ENCODE measurements at places on chromosomes 7 and 10. TPM values are rescaled to one million over a fixed set of nuclear protein-coding genes. Genes with fewer than 3 reads are reported as not detected.
A peak's percentile ranks its signal among the peaks of the same experiment; 100 is the strongest.

ZRANB1 gene
- total RNA-seq: 10.6 TPM

GARS1 gene
- total RNA-seq: 104 TPM

ODAD2 gene
- 0.42 TPM for total RNA-seq

SAMD8 gene
- total RNA-seq: 12.0 TPM

ELOVL3 gene
- total RNA-seq: not detected

- no peak for DNase-seq
Measured at GRCh38 chr7:39539816-39540215, 26.4 kb upstream of the YAE1 start.

- no peak for DNase-seq
Measured at GRCh38 chr7:120190109-120190508, 82.9 kb upstream of the KCND2 start.

DNA sequence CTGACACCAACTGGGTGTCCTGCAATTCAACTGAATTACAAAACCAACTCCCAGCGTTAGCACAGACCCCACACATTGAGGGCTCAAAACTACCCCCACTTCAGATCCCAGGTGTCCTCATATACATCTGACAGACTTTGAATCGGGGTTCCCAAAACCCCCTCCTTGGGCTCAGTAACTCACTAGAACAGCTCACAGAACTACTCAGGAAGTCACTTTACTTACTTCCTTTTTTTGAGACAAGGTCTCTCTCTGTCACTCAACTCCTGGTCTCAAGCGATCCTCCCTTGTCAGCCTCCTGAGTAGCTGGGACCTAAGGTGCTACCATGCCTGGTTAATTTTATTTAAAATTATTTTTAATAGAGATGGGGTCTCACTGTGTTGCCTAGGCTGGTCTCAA is 456.0 kb downstream of the SDK1 start:
- DNase-seq: no peak

- no peak for DNase-seq
Measured at GRCh38 chr10:107583974-107584373, 419.5 kb upstream of the SORCS1 start.

DNA sequence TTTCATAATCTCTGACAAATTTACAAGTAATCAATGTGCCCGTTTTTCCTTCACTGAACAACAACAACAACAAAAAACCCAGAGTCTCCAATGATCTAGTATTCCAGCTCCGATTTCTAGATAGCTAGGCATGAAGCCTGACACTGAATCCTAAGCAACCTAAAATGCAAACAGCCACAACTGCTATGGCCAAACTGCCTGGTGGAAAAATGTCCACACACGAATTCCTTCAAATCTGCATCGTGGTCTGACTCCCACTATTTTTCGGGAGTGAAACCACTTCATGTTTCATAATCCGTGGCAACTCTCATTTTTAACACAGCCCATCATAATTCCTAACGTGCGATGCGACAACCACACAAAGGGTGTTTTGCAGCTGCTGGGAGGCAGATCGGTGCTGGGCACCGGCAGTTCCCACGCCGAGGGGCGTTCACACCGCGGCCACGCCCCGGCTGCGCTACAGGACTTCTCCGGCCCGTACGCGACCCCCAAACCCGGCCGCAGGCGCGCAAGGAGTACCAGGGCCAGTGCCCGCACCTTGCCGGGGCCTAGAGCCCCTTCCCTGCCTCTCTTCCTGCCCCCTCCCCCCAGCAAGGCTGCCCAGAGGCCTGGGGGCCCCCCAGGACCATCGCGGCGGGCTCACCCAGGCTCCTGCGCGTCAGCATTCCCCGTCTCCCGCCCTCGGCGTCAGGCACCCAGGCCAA is 814 bp downstream of the RUFY2 start:
- peak; percentile 73 for DNase-seq

GRCh38 chr10:97463363-97464132 is 17.6 kb downstream of the ZDHHC16 start:
- peak; percentile 37 for DNase-seq

DNA sequence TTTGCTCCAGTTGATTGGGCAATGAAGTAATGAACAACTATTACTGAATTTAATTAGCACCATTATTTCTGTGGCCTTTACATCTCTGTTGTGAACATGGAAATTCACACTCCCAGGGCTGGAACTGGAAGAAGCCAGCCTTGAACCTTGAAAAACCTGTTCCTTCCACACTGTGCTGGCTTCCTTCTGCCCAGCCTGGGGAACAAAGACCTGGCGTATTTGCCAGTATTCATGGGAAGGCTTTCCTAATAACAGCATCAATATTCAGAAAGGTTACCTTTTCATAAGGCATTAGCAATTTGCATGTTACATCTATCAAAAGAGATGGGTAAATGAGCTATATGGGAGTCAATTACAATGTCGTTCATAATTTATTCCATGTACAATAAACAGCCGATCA is 1.3 kb downstream of the C10orf90 start:
- DNase-seq: no peak

GRCh38 chr10:78259391-78259790 is 225.7 kb downstream of the RPS24 start:
- DNase-seq: no peak

DNA sequence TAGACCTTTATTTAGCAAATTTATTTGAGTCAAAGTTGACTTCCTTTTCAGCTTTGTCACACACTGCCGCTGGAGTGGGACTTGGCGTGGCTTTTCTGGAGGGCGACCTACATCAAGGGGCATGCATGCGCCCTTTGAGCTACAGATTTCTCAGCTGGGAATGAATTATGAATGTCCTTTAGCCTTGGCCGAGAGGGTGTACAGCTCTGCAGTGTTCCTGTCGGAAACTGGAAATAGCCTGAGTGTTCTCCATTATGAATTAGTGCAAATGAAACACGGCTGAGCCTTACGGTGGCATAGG is 79.7 kb downstream of the GLRX3 start:
- DNase-seq: no peak

DNA sequence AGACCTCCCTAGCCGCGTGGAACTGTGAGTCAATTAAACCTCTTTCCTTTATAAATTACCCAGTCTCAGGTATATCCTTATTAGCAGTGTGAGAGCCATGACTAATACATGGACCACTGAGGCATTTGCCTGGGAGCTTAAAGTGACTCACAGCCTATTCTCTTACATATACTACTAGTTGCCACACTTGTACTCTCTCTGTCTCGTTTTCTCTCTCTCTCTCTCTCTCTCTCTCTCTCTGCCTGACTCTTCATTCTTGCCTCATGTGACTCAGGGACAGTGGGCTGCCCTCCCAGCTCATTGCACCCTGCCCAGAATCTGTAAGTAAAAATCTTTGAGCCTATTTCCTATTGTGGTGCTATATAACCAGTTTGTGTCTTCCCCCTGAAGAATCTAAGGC is 238.5 kb upstream of the MAGI2 start:
- DNase-seq: no peak

- DNase-seq: no peak
Measured at GRCh38 chr10:116737627-116738327, 4.6 kb downstream of the HSPA12A start.

DNA sequence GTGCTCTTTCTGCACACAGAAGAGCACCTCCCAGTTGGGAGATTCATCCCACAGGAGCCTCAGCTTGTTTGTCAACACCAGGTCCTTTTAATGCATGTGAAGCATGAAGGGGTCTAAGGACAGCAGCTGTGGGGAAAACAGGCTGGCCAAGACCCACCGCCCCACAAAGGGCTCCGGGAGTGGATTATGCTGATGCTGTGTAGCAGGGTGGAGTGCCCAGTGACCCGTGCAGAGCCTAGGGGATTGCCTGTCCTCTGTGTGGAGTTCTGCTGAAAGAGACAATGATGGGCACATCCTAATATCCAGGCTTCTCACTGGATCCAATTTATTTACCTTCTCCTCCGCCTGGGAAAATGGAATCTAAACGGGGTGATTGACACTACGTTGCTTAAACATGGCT is 74.0 kb downstream of the PIP4K2A start:
- no peak for DNase-seq

- no peak for DNase-seq
Measured at GRCh38 chr10:88721392-88721791, 15.3 kb downstream of the LIPK start.

- DNase-seq: no peak
Measured at GRCh38 chr7:23712368-23713284, 2.6 kb downstream of the STK31 start.

- DNase-seq: no peak
Measured at GRCh38 chr7:135769005-135769802, 20.6 kb upstream of the FAM180A start.
